Central memory CD8-positive, alpha-beta T cell (primary cell): ENCODE measurements at places on chromosomes 3 and 15.

DNA sequence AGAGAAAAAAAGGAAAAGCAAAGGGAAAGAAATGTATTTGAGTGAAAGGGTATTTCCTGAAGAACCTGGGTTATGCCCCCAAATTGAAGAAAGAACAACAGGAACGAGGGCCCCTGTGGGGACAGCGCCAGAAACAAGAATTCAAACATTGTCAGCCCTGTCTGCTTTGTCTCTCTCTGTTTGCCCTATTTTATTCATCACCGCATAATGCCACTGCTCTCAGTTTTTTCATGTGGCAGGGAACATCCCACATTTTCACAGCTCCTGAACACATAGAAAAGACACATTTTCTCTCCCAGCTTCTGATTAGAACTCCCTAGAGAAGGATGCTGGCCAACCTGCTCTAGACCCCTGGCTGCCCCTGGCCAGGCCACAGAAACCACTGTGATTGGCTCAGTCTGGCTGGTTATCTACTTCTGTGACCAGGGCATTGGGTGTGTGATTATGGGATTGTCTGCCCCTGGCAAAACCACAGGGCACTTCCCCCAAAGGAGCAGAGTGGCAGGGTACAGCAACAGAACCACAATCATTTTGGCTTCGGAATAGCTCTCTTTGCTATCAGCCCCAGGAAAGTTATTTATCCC lies 31.3 kb upstream of the CCDC54 start:
- DNase-seq, result no peak
- H3K27ac ChIP-seq, result no peak overlapping the region
- H3K36me3 ChIP-seq, result no peaks in the 10 kb centered on the region
- H3K4me3 ChIP-seq, result no peak overlapping the region
- no peaks in the 10 kb centered on the region for H3K4me1 ChIP-seq

DNA sequence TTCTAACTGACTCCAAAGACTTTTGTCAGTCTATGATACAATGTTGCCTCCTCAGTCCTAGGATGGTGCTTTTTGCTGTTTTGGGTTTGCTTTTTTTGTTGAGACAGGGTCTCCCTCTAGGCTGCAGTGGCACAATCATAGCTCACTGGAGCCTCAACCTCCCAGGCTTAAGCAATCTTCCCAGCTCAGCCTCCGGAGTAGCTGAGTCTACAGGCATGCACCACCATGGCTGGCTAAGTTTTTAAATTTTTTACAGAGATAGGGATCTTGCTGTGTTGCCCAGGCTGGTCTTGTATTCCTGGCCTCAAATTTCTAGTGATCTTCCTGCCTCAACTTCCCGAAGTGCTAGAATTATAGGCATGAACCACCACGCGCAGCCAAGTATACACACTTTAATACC lies 22.5 kb downstream of the RUBCN start:
- H3K4me3 ChIP-seq, result no peak overlapping the region
- no peak for DNase-seq
- H3K36me3 ChIP-seq, result peaks cover 20% of the 10 kb centered on the region

- no peak overlapping the region for H3K27ac ChIP-seq
- no peak overlapping the region for H3K4me3 ChIP-seq
- H3K4me1 ChIP-seq, result peaks cover 4% of the 10 kb centered on the region
- peaks cover under 1% of the 10 kb centered on the region for H3K27me3 ChIP-seq
- DNase-seq, result no peak
Measured at GRCh38 chr3:23993556-23994243, 48.6 kb downstream of the NR1D2 start.

DNA sequence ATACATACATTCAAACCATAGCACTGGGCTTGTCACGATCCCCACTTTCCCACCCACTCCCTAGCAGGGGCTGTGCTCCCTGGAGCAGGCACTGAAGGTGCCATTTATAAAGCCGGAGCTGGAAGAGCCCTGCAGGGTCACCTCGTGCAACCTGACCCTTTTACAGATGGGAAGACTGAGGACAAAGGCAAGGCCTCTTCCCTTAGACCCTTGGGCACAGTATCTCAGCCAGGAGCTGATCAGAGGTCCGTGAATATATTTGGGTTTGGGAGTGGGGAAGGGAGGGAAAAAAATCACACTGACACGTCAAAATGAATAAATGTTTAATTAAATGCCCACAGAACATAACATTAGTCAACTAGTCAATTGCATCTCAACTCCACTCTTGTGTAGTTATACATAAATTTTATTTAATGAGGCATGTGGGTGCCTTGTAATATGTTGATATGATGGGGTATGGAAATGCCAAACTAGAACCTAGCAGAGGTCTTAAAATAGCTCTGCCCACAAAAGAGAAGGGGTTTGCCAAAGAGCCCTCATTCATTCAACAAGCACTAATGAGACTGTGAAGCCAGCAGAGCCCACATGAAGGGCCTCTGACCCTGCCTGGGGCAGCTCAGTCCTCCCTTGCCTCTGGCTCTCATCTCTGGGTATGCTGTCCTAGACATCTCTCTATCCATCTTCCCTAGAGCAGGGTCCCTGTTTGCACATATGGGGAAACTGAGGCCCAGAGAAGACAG lies 119.4 kb downstream of the NUP210 start:
- no peak for DNase-seq
- H3K36me3 ChIP-seq, result peaks cover 4% of the 10 kb centered on the region
- no peak overlapping the region for H3K4me3 ChIP-seq
- peaks cover 58% of the 10 kb centered on the region for H3K27me3 ChIP-seq

DNA sequence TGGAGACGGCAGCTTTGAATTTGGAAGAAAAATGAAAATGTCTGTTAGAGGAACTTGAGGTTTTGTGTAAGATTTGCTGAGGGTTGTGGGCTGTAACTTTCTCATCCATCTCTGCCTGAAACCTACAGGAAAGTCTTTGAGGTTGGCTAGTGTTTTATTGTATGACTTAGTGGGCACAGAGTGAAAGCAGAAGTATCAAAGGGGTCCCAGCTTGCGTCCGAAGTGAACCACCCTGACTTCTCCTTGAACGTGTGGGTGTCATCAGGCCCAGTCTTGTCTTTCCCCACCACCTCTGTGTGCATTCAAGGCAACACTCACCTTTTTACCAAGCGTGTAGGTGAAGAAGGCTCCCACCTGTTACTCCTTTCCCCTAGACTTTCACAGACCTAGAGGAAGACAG lies 682.1 kb upstream of the CFAP20DC start:
- H3K36me3 ChIP-seq, result no peaks in the 10 kb centered on the region
- H3K4me3 ChIP-seq, result no peak overlapping the region
- no peaks in the 10 kb centered on the region for H3K4me1 ChIP-seq
- H3K27ac ChIP-seq, result no peak overlapping the region
- DNase-seq, result no peak

DNA sequence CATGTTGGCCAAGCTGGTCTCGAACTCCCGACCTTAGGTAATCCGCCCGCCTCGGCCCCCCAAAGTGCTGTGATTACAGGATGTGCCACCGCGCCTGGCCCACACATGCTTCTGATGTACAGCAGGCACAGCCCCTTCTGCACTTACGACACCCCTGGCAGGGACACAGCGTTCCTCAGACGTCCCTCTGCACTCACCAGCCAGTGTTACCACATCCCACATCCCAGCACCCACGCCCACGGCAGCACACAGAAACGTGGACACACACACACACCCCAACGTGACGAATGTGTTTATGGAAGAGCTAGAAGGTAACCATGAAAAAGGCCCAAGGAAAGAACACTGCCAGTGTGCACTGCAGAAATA lies 576 bp upstream of the RPAP1 start:
- DNase-seq, result no peak
- H3K36me3 ChIP-seq, result peaks cover 13% of the 10 kb centered on the region
- peak overlapping the region; percentile 94 for H3K4me3 ChIP-seq
- H3K27me3 ChIP-seq, result no peaks in the 10 kb centered on the region

- DNase-seq, result no peak
- no peak overlapping the region for H3K27ac ChIP-seq
- H3K4me1 ChIP-seq, result no peaks in the 10 kb centered on the region
- H3K36me3 ChIP-seq, result peaks cover 3% of the 10 kb centered on the region
Measured at GRCh38 chr3:113097960-113098447, 107.2 kb downstream of the GTPBP8 start.

DNA sequence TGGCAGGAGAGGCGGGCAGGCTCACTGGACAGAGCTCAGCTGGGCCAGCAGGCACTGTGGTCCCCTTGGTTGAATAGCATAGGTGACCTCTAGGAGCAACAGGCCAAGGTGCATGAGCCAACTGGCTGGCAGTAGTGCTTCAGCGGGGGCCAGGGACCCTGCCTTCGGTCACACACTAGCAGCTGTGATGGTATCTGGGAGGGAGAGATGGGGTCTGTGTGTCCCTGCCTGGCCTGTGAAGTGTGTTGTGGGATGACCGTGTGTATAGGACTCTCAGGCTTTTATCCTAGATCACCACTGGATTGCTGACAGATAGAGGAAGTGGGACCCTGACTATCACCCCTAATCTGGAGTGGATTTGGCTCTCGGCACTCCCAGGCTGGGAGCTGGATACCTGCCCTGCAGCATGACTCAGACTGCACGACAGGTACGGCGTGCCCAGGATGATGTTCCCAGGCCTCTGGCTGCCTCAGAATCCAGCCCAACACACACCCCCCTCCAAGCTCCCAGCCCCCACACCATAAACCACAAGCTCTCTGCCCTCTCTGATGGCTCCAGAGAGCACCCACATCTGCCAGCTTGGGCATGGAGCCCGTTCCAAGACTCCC lies 7.8 kb downstream of the RPS17 start:
- peaks cover 7% of the 10 kb centered on the region for H3K4me1 ChIP-seq
- DNase-seq, result no peak
- no peak overlapping the region for H3K4me3 ChIP-seq
- H3K27ac ChIP-seq, result no peak overlapping the region

GRCh38 chr3:143686638-143687197 lies 161.6 kb downstream of the SLC9A9 start:
- no peak overlapping the region for H3K27ac ChIP-seq
- H3K27me3 ChIP-seq, result no peaks in the 10 kb centered on the region
- DNase-seq, result no peak
- no peaks in the 10 kb centered on the region for H3K36me3 ChIP-seq
- H3K4me1 ChIP-seq, result no peaks in the 10 kb centered on the region

- DNase-seq, result no peak
- H3K36me3 ChIP-seq, result peaks cover 56% of the 10 kb centered on the region
- H3K4me3 ChIP-seq, result no peak overlapping the region
- H3K4me1 ChIP-seq, result peaks cover 5% of the 10 kb centered on the region
Measured at GRCh38 chr3:37330466-37330865, 156.1 kb upstream of the LRRFIP2 start.

DNA sequence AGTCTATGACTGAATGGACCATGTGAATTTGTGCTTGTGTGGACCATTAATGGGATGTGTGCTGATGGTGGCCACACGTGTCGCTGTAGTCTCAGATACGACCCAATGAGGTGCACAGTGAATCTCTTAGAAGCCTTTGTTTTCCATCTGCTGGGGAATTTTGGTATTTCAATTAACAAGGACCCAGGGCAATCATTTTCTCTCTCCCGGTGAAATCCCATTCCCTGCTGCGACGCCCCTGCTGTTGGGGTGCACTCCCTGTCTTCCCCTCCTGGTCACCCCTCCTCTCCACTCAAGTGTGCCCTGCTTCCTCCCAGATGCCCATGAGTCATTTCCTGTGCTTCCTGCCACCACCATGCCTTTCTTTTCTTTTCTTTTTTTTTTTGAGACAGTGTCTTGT lies 32.7 kb downstream of the EBLN2 start:
- peaks cover 6% of the 10 kb centered on the region for H3K27me3 ChIP-seq
- H3K4me3 ChIP-seq, result no peak overlapping the region
- H3K27ac ChIP-seq, result no peak overlapping the region
- DNase-seq, result no peak
